ENCODE measurements at places on chromosomes 11 and 22.

- no peak for DNase-seq
These were observed 1.2 kb downstream of the KLHL35 start for GRCh38 chr11:75431533-75432525.

GRCh38 chr11:1883346-1884302 lies 8.1 kb downstream of the PRR33 start:
- DNase-seq = no peak

GRCh38 chr11:96219981-96220623 lies 122.9 kb downstream of the MAML2 start:
- DNase-seq = peak; percentile 41

DNA sequence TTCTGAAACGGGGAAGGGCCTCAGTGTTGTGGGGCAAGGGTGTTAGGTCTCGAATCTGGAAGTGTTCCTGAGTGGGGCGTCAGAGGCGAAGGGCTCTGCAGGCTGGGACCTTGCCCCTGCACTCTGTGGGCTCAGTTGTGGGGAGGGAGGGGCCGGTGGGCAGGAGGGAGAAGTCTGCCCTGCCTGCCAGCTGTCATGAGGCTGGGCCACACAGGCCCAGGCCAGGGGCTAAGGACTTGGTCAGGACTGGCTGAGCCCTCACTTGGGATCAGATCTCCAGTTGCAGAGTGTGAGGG lies at the start of gene CRACR2B:
Gene CRACR2B, plus strand, starts transcription at position 23 of the 296 bp plus-strand sequence. CDS start 689 bp downstream, outside the sequence.
- DNase-seq = no peak

DNA sequence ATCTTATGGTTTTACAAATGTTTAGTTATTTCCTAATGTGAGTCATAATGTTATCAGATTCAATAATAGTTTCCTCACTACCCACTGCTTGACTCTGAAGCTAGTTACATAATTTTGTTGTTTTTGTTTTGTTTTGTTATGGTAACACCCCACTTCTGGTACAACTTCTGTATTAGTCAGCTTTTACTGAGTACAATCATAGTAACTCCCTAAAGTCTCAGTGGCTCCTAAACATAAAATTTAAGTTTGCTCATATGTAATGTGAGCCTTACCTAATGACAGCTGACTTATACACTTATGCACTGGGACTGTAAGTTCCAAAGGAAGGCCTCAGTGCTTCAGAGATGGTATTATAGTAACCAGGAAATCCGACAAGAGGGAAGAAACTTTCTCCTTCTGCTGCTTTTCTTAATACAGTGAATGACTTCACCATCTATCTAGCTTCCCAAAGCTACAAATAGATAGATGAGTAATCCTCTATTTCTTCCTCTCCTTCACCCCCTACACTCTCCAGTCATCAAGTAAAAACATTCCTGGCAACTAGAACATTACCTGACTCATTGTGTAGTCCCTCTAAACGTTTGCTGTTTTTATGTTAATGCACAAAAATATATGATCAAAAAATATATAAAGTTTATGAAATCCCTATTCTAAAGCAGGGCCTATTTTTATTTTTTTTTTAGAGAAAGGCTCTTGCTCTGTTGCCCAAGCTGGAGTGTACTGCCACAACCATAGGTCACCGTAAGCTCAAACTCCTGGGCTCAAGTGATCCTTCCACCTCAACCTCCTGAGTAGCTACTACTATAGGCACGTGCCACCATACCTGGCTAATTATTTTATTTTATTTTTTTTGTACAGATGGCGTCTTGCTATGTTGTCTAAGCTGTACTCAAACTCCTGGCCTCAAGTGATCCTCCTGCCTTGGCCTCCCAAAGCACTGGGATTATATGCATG lies 563.0 kb downstream of the SOX6 start:
- no peak for DNase-seq

DNA sequence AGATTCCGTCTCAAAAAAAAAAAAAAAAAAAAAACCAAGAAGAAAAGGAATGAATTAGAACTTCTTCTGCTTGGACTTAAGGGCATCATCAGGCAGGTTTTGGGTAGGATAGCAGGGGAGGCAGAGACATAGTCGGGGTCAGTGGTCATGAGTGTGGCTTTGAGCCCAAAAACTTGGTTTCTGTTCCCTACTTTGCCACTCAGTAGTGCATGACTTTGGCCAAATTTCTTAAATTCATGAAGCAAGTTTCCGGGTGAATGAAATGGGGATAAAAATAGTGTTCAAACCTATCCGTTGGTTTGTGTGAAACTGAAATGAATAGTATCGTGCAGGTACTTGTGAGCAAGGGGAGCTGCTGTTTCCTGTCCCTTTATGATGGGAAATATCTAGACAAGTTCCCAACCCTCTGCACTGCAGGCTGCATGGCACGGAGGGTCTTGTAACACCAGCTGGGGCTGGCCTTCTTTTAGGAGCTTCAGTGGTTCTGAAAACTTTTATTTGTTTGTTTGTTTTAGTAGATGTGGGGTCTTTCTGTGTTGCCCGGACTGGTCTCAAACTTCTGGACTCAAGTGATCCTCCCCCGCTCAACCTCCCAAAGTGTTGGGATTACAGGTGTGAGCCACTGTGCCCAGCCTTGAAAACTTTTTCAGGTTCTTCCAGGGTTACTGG lies 18.4 kb downstream of the NEAT1 start:
- DNase-seq = no peak

DNA sequence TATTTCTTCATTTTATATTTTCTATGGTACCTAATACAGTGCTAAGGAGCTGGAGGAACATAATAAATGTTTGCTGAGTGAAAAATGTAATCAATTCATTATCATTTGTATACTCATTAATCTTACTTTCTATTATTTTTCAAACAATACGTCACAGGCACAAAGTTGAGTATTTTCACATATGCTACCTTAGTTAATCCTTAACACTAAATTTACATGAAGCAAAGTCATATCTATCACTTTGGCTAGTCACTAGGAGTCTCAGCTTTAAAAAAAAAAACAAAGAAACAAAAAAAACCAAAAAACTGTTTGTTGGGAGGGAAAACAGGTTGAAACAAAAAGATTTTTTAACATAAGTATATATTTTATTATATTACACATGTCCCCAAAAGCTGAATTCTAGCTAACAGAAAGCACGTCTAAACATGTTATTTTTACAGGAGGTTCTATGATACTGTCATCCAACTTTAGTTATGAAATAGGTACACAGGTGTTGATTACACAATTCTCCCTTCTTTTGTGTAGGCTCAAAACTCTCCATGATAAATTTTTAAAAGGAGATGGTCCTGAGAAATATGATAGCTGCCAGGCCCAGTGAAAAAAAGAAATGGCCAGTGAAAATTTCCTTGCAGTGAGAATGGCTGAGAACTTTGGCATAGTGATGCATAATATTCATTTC lies 14.3 kb downstream of the HPS5 start:
- no peak for DNase-seq

GRCh38 chr11:68273026-68273738 lies 1.4 kb upstream of the C11orf24 start:
- no peak for DNase-seq

DNA sequence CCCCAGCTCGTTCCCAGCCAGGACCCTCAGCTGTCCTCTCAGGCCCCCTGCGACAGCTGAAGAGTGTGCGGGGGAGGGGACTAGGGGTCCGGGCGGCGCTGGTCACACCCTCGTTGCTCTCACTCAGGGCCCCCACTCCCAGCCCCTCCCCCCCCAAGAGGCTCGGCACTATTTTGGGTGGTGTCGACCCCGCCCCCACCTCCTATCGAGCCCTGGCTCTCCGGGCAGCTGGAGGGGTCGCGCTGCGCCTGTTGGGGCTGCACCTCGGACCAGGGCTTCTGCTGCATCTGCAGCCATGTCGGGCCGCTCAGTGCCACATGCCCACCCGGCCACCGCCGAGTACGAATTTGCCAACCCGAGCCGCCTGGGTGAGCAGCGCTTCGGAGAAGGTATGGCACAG lies at the start of gene HSPB2:
Gene HSPB2, plus strand, starts transcription at position 200 of the 400 bp plus-strand sequence. Its CDS starts 96 bp downstream, at position 296.
- peak; percentile 64 for DNase-seq

DNA sequence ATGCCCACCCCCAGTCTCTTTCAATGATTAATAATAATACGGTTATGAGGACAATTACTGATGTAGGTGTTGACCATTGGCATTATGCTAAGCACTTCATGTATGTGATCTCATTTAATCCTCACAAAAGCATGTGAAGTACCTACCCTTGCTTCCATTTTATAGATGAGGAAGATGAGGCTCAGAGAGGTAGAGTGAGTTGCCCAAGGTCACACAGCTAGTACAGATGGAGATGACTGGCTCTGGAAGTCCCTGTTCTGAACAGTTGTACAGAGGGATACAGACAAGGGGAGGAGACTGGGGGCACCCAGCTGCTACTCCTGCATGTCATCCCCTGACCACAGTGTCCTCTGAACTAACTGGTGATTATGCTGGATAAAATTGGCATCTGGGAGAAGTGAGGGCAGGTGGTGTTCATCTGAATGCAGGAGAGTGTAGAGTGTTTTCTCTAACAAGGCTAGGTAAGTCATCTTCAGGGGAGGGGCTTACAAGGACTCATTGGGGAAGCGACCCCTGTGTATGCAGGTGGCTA lies 43.2 kb downstream of the KIAA1671 start:
- no peak for DNase-seq

DNA sequence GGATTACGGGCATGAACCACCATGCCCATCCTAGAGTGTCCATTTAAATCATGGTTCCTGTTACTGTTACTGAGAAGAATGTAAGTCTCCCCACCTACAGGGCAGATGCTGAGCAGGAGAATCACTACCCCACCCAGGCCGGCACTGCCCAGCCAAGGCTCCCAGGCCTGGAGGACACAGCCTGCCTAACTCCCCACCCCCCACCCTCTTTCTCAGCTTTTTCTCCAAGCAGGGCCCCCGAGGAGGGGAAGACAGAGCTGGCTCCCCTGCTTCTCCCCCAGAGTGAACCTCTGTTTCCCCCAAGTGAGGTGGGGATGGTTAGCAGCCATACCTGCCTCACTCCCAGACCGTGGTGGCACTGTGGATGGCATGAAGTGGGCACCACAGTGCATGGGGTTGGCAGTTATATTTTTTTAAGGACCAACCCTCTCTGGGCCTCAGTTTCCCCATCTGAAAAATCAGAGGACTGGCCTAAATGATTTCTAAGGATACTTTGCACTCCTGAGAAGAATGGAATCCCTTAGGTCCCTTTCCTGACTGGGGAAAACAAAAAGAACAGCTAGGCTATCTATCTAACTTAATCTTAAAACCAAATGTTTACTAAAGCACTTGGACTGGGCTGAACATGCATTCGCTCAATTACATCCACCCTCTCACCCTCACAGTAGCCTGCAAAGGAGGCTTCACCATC lies 5.0 kb downstream of the CBX7 start:
- no peak for DNase-seq

- DNase-seq = no peak
These were observed 76.5 kb upstream of the ARFGAP3 start for GRCh38 chr22:42933485-42934091.

DNA sequence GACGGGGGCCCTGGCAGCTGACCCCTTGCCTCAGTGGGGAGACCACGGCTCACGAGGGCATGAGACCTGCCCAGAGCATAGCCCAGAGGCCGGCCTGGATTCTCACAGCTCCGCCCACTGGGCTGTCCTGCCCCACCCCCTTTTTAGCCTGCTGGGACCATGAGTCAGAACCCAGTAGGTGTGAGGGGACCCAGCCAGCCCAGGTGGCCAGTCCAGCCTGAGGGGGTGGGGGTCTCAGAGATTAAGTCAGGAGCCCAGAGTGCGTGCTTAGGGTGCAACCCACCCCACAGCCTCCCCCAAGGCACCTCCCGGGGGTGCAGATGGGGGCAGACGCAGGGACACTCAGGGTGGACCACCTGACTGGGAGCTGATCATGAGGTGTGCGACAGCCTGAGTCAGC lies 40.1 kb upstream of the PPARA start:
- no peak for DNase-seq

GRCh38 chr22:21712751-21713427 lies 22.7 kb downstream of the YPEL1 start:
- DNase-seq = peak; percentile 70

- DNase-seq = no peak
These were observed 68.8 kb downstream of the PRDM11 start for GRCh38 chr11:45215098-45215865.

DNA sequence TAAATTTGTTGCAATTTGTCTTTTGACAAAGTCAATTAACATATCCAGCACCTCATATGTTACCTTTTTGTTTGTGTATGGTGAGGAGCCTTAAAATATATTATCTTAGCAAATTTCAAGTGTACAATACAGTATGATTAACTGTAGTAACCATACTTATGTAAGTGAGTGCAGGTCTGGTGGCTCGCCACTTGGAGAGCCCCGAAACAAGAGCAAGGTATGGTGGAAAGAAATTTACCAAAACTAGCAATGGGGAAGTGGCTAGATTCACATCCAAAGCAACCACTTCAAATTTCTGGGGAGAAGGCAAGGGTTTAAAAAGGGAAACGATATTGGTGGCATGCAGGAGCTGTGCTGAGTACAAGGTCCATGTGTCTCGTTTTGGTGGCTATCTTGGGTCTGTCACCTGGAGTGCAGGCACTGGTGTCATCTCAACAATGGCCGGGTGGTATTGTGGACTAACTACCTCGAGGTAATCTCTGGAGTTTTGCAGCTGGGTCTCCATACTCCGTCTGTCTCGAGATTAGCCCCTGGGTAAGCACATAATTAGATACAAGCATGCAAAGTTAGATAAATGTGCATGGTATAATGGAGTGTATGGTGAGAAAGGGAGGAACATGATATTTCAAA lies 8.2 kb upstream of the FNBP4 start:
- DNase-seq = no peak

- no peak for DNase-seq
These were observed 21.8 kb upstream of the GNB1L start for GRCh38 chr22:19876314-19876940.

- no peak for DNase-seq
These were observed 44.7 kb downstream of the ABTB2 start for GRCh38 chr11:34313099-34313517.

DNA sequence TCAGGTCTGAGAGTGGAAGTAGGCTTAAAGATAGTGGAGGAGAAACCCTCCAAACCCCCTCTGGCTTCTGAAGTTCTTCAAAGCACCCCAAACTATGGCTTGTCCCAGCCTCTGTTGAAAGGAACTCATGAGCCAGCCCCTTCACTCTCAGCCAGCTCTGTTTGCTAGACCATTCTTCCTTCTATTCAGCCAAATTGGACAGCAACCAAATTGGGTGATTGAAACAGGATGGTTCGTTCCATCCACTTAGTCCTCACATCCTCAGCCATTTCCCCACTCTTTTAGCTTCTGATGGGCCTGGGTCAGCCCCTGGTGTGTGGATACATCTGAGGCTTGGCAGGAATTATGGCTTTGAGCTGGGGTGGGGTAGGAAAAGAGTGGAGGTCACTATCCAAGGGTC lies 4.5 kb downstream of the HTR3A start:
- no peak for DNase-seq

Measured in Right ventricle myocardium superior (tissue), 1 donor.